ENCODE measurements at places on chromosomes 6 and 20.

DNA sequence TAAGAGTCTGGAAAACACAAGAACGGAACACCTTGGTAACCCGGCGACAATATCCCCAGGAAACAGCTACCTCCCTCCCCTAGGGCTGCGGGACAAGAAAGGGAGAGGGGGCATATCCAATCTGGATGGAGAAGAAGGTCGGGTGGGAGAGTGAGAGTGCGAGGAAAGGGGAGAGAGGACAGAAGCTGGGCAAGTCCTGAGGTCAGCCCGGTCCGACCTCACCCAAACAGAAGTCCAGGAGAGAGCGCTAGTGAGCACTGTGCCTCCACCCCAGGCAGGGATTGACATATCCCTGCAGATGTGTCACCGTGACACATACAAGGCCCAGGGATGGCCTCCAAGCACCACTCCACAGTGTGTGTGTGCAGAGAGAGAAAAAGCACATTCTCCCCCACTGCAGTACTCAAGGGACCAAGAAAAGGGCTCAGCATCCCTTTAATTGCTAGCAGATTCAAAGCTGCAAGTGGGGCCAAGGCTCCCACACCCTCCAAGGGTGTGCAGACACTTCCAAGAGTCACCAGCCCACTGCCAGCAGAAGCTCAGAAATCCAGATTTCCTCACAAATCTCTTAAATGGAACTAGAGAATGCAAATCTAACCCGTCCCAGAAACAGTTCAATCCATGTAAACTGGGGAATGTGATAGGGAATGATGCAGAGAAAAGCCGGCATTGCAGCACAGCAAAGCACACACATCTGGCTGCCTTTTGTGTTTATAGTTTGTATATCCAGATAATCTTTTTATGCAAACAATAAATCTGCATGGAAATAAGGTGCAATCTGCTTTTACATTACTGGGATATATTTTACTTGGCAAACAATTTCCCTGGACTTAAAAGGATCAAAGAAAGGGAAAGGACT lies 3.1 kb downstream of the PXDC1 start:
- DNase-seq = no peak

- DNase-seq = no peak
These were observed 373.1 kb downstream of the ESR1 start for GRCh38 chr6:152180601-152181000.

- no peak for DNase-seq
These were observed 82.4 kb downstream of the TMEM242 start for GRCh38 chr6:157240960-157241311.

GRCh38 chr6:143536866-143537691 lies 25.6 kb upstream of the FUCA2 start:
- DNase-seq = no peak

DNA sequence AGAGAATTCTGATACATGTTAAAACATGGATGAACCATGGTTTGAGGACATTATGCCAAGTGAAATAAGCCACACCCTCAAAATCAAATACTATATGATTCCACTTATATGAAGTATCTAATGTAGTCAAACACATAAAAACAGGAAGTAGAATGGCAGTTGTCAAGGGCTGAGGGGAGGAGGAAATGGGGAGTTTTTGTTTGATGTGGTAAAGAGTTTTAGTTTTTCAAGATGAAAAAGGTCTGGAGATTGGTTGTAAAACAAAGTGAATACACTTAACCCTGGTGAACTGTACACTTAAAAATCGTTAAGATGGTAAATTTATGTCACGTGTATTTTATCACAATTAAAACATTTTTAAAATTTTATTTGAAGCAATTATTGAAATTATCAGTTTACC lies 127.4 kb upstream of the GRIK2 start:
- no peak for DNase-seq

- DNase-seq = no peak
These were observed 452.4 kb upstream of the PTCHD4 start for GRCh38 chr6:48563433-48563832.

DNA sequence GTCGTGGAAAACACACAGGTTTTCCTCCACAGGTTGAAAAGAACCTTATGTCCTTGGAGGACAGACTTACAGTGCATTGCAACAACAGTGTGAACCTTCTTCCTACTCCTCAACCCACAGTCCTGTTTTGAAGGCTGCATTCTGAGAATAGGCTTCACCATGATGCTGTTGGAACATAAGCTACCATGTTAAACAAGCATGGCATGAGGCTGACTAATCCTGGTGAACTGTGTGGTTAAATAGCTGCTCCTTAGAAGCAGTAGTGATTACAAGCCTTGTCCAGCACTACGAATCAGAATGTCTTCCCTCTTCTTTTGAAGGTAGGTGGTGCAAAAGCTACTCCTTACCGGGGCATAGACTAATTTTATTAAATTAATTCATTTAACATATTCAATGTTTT lies 368.5 kb upstream of the EPHA7 start:
- no peak for DNase-seq

DNA sequence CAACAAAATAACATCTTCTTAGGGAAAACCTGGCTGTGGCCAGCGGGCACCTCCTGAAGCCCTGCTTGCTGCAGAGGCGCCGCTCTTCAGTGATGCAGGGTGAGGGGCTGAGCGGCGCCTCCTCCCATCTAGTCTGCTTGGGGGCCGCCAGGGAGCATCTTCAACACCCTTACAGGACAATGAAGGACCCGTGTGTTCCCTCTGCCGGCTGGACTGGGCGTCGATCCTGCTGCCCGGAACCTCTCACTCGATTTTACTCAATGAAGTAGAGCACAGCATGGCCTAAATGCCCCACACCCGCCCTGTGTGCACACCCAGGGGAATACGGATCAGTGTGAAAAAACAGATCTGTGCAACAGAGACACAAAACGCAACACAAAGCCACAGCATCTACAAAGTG lies 28.5 kb upstream of the MPC1 start:
- DNase-seq = no peak

GRCh38 chr6:13159300-13159699 lies 169.0 kb downstream of the TBC1D7 start:
- no peak for DNase-seq

DNA sequence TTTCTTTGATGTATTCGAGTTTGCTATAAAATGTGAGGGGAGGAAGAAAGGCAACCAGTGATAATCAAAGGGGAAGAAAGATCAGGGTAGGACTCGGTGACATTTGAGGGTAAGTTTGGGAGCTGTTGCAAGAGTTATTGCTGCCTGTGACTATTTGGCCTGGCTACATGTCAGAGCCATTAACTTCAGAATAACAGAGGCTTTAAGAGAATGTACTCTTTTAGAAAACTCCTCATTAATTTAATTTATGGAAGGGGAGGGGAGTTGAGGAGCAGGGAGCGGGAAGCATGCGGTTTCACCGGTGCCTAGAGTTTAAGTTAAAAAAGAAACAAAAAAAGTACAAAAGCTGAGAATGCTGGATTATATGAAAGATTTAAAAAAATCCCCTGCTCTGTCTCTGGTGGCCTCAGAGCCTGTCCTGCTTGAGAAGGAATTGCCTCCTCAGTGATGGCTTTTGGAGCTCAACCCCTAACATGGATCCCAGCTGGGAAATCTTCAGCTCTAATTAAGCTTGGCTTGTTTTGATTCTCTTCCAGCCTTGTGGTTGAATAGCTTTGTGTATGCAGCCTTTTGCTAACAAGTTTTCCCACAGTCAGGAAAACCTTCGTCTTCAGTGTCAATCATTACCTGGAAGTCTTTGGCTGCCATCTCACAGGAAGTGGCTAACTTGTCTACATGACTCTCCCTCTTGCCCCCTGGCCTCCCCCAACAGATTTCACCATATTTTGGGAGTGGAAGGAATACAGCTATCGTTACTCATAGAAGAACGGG lies 238.2 kb downstream of the SOX4 start:
- DNase-seq = no peak

DNA sequence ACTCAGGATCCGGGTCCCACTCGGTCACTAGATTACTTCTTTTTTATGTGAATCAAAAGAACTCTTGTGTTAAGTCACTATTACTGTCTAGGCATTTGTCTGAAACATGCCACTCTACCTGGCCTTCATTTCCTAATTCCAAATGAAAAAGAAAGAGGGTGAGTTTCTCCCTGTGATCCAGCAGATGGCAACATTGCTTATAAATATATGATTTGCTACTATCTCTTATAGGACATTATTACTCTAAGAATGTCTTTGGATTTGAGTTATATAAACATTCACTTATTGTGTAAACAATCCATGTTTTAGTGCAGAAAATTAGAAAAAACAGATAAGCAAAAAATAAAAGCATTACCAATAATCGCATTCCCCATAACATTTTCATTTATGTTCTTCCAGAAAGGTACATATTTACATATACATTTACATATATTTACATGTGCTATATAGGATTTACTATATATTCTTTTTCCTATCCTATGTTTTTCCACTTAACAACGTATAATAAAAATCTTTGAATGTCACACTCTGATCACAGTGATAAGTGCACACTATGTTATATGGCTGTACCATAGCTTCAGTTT lies 66.9 kb downstream of the FAXC start:
- no peak for DNase-seq

DNA sequence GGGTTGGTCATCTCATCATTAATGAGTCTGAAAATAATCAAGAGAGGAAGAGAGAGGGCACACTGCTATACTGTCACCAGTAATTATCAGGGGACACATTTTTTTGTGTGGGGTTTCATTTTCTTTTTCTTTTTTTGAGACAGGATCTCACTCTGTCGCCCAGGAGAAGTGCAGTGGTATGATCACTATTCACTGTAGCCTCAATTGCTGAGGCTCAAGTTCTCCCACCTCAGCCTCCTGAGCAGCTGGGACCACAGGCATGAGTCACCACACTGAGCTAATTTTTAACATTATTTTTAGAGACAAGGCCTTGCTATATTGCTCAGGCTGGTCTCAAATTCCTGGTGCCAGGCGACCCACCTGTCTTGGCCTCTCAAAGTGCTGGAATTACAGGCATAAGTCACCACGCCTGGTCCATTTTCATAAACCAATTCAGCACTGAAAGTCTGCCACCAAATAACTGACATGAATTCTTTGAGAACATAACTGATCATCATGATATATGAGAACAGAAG lies 43.3 kb downstream of the EPHA7 start:
- DNase-seq = no peak

GRCh38 chr6:137353842-137354397 lies 134.7 kb upstream of the IFNGR1 start:
- no peak for DNase-seq

DNA sequence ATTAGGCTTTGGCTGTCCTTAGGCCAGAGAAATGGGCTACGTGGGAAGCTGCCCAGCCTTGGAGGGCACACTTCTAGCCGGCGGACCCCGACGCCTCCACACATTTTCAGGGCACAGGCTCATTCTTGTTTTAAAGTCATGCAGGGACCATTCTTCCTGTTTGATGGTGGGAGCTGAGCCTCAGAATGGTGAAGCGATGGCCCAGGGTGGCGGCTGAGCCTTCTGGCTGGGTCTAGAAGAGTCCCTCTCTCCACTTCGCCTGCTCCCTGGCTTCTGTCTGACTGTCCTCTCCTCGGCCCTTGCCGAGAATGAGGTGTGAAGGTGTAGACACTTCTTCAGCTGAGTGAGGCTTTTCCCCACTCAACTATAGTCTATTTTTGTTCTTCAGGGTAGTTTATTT lies 114.4 kb downstream of the SULF2 start:
- no peak for DNase-seq

DNA sequence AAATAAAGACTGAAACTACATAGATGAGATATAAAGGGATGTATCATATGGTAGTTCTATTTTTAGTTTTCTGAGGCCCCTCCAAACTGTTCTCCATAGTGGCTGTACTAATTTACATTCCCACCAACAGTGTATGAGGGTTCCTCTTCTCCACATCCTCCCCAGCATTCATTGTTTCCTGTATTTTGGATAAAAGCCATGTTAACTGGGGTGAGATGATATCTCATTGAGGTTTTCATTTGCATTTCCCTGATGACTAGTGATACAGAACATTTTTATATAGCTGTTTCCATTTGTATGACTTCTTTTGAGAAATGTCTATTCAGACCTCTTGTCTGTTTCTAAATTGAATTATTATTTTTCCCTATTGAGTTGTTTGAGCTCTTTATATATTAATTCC lies 229.3 kb downstream of the RFPL4B start:
- DNase-seq = no peak

- DNase-seq = no peak
These were observed 9.3 kb upstream of the FBXO9 start for GRCh38 chr6:53055873-53056272.

- no peak for DNase-seq
These were observed 136.0 kb upstream of the FOXQ1 start for GRCh38 chr6:1175877-1176276.

DNA sequence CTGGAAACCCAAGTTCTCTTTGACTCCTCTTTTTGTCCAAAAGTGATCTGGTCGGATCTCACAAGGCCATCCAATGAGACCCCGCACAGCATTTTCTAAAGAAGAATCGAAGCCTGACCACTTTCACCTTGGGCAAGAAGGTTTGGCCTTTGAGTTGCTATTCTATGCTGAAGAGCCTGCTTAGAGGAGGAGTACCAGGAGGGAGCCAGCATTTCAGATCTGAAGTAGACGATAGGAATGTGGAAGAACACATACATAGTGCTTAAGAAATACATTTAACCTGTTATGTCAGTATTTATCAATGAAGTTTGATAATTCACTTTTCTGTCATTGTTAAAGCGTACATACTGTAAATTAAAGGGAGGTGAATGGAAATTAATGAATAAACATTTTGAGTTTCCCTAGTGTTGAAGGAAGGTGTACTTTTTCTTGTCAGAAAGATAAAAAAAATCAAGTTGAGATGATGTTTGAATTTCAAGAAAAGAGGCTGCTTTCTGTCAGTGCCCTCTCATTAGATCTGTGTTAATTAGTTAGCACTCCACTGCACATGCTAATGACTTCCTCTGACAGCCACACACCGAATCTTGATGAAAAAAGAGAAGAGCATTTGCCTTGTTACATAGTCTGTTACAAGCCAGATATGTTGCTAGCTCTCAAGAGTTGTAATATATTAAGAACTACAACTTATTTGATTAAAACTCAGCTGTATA lies 10.9 kb upstream of the TDRD6 start:
- DNase-seq = no peak

DNA sequence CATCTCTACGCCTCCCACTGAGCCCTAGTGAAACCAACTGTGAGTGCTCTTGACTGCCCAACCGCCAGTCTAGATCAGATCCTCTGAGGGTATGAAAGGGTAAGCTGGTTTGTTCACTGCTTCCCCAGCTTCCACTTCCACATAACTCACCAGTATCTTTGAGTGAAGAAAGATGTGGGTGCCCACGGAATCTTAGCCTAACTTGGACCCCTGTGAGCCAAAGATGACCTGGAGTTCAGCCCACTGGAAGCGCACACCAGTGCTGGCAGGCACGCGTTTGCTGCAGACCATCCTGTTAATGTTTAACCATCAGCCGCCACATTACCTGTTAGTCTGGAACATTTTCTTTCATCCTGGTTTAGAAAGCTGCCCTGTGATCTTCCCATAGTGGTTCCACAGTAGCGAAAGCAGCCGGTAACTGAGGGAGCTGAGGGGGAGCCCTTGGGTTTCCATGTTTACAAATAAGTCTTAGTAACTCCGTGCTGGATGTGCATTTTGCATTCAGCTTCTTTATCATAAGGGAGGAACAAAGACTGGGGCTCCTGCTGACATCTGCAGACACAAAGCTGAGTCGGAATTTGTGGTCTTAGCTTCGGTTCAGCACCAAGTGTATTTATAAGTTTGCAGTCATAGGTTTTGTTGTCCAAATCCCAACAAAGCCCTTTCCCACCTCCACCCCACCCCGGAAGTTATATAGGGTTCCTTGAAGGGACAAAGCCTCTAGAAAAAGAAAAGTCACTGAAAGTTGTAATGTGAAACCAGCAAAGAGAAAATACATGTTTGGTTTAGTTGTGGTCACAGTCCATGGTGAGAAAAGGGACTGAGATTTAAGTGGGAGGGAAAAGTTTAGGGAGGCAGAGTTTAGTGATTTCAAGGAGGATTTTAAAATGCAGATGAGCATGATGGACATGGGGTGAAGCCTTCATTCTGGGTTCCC lies 71.0 kb downstream of the SSR1 start:
- no peak for DNase-seq

- DNase-seq = no peak
These were observed 19.3 kb downstream of the RBM38 start for GRCh38 chr20:57410398-57410920.
